Gastroesophageal sphincter (tissue), 4 donors: ENCODE measurements at places on chromosomes 16 and 17. TPM values are rescaled to one million over a fixed set of nuclear protein-coding genes. Genes with fewer than 3 reads are reported as not detected.

KRT25 gene
- total RNA-seq = not detected

UTS2R gene
- not detected for total RNA-seq

SLC16A13 gene
- 0.72 TPM for total RNA-seq

WDR59 gene
- total RNA-seq = 31.3 TPM

TADA2A gene
- total RNA-seq = 17.5 TPM

KRT24 gene
- total RNA-seq = not detected

NPIPA8 gene
- not detected for total RNA-seq

HOXB7 gene
- 8.9 TPM for total RNA-seq

NEUROD2 gene
- not detected for total RNA-seq

- ATAC-seq = no peak
Measured at GRCh38 chr17:12693640-12694039, 27.9 kb downstream of the MYOCD start.

- no peak for ATAC-seq
Measured at GRCh38 chr16:77897129-77897437, 108.7 kb downstream of the VAT1L start.

DNA sequence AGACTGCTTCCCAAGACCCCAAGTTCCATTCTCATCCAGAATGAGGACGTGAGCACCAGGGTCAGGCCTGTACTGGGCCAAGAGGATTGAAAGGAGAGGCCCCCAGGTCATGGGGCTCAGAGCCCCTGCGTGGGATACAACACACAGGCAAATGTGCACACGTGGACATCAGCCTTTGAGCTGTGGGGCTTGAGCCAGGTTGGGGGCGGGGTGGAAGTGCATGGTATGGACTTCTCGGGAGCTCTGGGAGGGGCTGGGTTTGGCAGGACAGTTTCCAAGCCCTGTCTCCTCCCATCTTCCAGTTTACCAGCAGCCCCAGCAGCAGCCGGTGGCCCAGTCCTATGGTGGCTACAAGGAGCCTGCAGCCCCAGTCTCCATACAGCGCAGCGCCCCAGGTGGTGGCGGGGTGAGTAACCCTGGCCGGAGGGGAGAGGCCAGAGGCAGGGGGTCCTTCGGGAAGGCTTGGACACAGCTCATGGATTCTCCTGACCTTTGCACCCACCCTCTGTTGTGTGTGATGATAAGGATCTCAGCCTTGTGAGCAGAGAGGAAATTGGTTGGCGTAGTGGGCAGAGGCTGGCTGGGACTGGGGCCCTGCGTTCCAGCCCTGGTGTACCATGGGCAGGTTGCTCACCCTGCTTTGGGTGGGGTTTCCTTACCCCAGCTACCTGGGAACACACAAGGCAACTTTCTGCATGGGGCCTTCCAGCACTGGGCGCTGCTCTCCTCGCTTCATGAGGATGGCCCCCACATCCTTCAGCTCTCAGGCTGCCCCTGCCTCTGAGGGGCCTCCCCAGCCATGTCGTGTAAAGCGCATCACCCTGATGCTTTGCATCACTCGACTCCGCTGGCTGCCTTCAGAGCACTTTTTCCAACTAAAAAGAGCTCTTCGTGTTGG is 10.4 kb upstream of the LASP1NB start:
- ATAC-seq = no peak

DNA sequence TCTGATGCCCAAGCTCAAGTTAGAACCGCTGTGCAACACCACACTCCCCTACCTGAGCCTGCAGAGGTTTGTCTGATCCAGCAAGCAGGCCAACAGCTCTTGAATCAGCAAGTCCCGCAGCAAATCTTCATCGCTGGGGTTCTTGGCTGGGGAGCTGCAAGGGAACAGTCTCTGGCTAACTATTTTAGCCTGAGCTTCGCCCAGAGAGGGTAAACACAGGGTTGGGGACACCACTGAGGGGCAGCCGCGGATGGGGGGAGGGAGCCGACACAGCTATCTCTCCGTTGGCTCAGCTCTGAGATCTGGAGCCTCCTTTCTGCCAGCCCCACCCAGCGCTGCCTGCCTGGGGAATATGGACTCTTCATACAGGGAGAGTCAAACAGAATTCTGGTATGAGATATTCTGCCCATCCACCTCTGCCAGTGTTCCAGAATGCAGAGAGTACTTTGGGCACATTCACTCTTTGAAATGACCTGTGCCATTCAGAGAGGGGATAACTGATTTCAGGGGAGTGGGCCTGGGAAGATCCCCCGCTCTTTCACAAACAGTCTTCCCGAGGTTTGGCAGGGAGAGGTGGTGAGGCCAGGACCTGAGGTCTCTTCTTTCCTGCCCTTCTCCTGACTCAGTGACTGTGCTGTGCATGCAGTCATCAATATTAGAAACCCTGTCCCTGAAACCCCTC is 7.4 kb downstream of the GIP start:
- ATAC-seq = no peak

DNA sequence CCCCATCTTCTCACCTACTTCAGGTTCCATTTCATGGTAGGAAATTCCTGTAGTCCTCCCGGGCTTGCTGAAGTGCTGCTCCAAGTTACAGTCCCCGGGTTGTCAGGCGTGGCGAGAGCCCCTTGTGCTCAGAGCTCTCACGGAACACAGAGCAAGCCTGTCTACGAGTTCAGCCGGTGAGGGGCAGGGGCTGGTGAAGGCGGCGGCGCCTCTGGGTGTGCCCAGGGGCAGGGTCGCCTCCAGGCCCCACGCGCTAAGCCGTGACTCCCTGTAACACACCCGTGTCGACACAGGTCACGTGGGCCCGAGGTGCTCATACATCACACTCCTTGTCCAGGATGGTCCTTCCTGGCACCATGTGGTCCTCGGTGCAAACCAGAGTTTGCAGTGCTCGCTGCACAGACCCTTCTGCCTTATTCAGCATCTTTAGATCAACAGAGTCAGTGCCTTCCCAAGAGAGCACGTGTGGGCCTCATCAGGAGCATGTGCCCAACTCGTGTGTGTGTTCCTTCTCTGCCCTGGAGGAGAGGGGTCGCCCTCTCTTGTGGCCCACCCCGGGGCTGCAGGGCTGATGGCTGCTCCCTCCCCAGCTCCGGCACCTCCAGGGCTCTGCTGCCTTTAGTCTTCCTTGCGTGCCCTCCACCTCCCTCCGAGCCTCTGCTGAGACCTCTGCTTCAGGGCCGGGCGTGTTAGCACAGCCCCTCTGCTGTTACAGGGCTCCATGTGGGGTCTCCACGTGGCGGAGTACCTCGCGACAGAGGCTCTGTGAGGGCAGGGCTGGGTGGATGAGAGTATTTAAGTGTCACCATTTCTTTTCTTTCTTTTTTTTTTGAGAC is 51.2 kb downstream of the WDR45B start:
- no peak for ATAC-seq

DNA sequence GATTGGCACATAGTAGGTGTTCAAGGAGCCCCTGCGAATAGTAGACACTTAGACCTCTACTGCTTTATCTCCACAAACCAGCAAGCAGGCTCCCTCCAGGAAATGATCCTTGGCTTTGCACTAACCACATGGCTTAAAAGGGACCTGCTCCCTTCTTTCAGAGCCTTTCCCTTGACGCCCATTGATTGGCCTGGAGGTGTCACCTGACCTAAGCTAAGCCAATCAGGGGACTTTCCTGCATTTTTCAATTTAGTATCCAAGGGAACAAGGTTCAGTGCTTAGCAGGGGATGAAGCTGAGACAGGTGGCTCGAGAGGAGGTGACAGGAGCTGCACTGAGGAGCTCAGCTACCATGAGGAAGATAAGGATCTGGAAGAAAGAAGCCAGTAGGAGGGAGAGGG is 52.8 kb downstream of the CLEC19A start:
- no peak for ATAC-seq

GRCh38 chr16:56679818-56680217 is 2.5 kb upstream of the MT1X start:
- ATAC-seq = no peak

DNA sequence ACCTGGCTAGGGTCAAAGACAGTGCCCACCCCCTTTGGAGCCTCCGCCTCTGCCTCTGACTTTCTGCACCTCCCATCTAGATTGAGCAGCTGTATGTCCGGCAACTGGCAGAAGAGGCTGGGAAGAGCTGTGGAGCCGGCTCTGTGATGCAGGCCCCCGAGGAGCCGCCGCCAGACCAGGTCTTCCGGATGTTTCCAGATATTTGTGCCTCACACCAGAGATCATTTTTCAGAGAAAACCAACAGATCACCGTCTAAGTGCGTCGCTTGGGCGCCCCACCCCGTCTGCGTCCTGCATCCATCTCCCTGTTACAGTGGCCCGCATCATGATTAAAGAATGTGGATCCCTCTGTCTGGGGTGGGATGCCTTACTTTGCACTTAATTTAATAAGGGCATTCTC is 22.1 kb downstream of the IRF8 start:
- no peak for ATAC-seq

DNA sequence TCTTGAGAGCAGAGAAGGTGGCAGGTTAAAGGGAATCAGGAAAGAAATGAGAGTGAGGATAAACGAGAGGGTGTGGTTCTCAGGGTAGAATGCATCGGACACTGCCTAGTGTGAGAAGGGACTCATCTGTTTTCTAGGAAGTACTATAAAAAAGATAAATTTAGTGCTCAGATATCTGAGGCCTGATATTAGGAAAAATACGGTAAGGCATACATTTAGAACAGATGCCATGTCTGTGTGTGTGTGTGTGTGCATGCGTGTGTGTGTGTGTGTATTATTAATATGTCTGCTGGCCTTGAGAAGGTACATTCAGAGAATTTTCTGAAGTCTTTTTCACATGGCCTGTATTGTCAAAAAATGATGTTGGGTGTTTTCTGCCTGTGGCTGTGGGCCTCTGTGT is 414.8 kb downstream of the MAF start:
- no peak for ATAC-seq

GRCh38 chr16:31094088-31094423 is 541 bp downstream of the VKORC1 start:
- peak; percentile 2 for ATAC-seq

- ATAC-seq = no peak
Measured at GRCh38 chr17:49976828-49977202, 7.8 kb downstream of the DLX4 start.

- ATAC-seq = peak; percentile 25
Measured at GRCh38 chr17:77916703-77917481, 41.6 kb upstream of the TNRC6C start.

DNA sequence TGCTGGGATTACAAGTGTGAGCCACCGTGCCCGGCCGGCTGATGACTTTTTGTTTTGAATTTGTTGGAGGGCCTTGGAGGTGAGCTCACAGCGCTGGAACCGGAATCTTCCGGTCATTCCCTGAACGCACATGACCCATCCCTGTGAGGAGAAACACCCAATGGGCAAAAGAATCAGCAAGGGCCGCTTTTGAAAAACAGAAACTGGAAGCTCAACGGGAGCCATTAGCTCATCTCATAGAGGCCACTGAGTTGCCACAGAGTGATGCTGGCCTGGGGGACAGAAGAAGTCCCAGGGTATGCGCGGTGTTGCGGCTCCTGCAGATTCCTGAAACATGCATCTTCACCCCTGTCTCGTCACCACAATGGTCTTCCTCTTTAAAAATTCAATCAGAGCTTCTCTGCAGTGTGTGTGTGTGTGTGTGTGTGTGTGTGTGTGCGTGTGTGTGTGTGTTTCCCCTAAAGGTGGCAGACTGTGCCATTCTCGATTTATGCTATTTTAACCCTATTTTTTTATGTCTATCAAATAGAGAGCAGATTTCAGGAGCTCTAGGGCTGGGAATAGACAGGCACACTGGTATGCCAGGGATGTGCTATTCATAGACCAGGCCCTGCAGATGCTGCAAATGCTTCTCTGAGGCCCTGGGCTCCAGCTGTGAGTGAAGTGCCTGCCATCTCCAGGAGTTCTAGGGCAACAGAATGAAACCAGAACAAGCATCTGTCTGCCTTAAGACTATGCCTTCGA is 68.3 kb downstream of the MARCHF10 start:
- ATAC-seq = no peak

DNA sequence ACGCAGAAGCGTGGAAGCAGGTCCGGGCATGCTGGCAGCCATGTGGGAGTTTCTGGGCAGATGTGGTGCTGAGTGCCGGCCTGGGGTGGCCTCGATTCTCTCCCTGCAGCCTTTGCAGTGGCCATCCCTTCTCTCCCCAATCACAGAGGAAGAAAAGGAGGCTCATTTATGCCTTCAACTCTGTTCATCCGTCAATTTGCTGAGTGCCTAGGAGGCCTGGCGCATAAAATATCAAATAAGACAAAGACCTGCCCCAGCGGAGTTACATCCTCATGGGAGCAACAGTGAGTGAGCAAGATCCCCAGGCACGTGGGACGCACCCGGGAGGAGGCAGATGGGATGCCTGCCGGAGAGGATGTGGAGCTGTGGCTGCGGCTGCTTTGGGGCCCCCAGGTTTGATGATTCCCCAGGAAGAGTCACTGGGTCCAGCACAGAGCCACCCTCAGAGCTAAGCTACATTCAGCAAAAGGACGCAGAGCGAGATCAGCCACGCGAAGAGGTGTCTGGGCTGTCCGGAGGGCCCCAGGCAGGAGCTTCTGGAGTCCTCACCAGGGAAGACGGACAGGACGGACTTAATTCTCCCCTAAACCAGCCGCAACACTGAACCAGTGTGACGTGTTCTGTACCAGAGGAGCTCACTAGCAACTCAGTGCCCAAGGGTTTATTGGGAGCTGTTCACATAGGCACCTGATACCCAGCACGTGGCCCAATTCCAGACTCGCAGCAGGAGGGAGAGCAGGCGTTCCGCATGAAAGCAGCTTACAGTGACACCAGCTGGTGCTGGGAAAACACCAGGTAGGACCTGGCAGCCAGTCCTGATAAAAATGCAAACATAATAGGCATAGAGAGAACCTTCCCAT is 11.3 kb downstream of the CA5A start:
- ATAC-seq = no peak

DNA sequence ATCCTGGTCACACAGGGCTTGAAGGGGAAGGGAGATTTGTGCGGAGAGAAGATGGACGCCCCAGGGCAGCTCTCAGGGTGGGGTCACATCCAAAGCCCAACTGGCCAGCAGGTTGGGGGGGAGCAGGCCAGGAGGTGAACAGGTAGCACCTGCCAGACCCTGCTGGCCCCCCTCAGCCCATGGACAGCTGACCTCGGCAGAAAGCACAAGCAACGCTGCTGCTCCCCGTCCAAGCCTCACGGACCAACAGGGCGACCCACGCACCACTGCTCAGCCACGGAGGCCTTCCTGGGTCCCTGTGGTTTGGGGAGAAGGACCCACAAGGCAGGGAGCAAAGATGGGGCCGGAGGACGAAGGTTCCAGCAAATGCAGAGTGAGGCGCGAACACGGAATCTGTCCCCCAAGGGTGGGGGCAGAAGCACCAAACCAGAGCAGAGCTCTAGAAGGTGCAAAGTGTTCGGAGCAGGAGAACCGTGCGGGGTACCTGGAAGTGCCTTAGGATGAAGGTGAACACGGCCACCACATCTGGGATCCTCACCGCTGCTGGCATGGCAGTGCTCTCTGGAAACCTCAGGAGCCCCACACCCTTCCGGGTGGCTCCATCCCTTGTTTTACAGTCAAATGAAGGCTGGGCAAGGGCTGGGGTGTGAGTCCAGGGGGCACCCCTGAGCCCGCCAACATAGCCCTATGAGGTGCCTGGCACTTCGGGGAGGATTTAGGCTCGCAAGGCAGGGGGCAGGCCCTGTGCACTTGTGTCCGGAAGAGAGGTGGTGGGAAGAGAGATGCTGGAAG is 17.9 kb downstream of the CEP295NL start:
- ATAC-seq = no peak

- ATAC-seq = peak; percentile 39
Measured at GRCh38 chr17:40303009-40303657, 5.8 kb upstream of the RARA start.

GRCh38 chr16:21026846-21027245 is 123.8 kb downstream of the DNAH3 start:
- no peak for ATAC-seq

GRCh38 chr17:2215616-2216364 is 87.8 kb downstream of the SMG6 start:
- ATAC-seq = peak; percentile 67

GRCh38 chr17:72417627-72418026 is 296.8 kb downstream of the SOX9 start:
- ATAC-seq = no peak

- no peak for ATAC-seq
Measured at GRCh38 chr16:60651346-60651745, 1384.9 kb downstream of the CDH8 start.
